ENCODE measurements at places on chromosomes 1 and 21.

GRCh38 chr1:45152126-45152525, 54.3 kb downstream of the ZSWIM5 start:
- DNase-seq: no peak

DNA sequence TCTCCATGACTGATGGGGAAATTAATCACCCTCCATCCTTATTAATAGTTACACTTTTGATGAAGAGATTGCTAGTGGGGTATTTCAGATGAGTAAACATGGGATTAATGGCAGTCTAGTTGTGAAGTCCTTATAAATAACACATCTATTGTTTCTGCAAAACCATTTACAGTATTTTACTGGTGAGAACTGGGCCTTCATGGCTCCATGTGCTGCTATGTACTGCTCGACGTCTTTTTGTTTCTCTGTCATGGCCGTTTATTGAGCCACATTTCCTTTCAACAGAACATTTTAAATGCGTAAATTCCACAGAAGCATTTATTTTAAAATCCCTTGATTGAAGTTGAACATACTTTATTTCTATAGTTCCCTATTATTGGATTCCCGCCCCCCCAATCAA, 34.5 kb downstream of the SPEN start:
- DNase-seq: no peak

DNA sequence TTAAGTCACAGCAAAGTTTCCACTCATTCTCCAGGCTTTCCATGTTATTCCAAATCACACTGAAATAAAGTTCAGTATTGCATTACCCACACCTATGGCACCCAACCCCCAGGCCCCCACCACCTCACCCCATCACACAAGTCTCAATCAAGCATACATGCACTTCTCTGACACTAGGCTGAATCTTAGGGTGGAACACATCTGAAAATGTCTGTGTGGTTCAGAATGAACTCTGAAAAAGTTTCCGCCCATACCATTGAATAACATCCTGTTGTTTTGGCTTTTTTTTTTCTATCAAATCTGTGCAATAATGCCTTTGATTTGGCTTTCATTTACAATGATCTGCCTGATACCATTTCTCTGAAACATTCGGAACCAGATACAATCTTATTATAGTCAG, 25.8 kb upstream of the LRRC8C start:
- DNase-seq: no peak

DNA sequence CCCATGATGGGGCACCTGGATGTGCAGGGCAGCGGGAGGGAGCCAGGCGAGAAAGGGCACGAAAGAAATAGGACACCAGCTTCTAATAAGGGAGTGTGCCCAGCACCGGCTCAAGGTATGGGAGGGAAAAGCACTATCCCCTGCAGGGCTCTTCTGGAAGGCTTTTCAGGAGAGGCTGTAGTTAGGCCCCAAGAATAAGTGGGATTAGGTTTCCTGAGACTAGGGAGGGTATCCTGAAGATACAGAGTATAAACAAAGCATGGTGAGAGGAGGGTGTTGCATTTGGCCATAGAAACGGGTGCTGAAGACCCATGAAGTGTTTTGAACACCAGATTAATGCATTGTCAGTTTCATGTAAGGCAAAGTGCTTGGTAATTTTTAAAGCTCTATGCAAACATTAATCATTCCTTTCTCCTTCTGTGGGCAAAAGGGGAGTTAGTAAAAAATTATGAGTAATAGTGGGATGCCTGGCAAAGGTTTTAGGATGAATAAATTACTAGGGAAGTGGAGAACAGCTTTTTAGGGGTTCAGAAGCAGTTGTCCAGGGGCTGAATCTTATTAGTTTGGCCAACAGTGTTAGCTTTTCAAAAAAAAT, 74.0 kb downstream of the SYT6 start:
- no peak for DNase-seq

GRCh38 chr1:6580593-6581409, 1.0 kb downstream of the ZBTB48 start:
- no peak for DNase-seq

DNA sequence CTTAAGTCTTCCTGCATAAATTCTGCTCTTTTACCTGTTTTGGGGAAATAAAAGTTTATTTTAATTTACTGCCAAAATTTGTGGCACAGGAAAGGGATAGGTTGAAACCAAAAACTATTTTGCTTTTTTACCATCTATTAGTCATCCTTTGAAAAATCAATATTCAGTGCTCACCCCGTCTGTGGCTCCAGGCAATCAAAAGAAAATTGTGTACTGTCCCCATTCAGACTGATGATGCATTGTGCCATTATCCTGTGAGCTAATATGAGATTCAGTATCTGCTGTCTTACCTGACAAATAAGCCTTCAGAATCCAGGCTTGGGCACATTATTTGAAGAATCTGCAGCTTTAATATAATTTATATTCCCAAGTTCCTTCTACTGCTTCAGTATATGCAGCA, 650.7 kb downstream of the KIF26B start:
- no peak for DNase-seq

Data from SK-N-MC (cell line).